ENCODE measurements at places on chromosomes 5 and 9.

- DNase-seq = no peak
These were observed 95.0 kb downstream of the KCNT1 start for GRCh38 chr9:135796784-135797485.

GRCh38 chr5:32942225-32942989 lies 231.3 kb downstream of the NPR3 start:
- no peak for DNase-seq

- no peak for DNase-seq
These were observed 93.4 kb downstream of the STRBP start for GRCh38 chr9:123174887-123175518.

GRCh38 chr5:69006030-69006429 lies 87.8 kb upstream of the SLC30A5 start:
- DNase-seq = no peak

DNA sequence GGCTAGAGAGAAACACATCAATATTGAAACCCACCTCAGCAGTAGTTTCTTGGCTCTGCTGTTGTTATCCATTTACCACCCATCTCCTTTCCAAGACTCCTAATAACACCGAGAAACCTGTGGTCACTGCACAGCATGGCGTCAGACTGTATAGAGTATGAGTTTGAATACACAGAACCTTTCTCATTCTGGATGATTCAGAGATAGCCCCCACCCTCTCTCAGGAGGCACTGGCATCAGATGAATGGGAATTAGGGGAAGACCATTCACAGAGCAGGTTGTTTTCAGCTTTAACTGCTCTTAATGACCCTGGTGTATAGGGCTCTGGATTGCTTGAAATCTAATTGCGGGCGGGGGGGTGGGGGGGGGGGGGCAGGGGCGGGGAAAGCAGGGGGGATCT lies 86.7 kb downstream of the GPR21 start:
- DNase-seq = no peak

DNA sequence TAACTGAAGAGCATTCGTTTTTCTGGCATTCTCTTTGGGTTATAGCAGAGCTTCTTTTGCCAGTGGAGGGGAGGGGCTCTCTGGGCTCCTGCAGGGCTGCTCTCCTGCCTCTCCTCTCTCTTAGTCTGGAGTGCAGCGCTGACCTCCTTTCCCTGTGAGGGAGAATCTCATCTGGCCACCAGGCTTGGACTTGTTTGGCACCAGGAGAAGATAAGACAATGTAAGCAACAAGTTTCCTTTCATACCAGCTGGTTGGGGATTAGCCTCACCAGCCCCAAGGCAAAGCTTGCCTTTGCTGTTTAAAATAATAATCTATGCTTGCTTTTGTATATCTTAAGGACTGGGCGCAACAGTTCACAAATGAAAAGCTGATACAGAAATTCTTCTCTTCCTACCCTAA lies 196.4 kb downstream of the TLE4 start:
- no peak for DNase-seq

DNA sequence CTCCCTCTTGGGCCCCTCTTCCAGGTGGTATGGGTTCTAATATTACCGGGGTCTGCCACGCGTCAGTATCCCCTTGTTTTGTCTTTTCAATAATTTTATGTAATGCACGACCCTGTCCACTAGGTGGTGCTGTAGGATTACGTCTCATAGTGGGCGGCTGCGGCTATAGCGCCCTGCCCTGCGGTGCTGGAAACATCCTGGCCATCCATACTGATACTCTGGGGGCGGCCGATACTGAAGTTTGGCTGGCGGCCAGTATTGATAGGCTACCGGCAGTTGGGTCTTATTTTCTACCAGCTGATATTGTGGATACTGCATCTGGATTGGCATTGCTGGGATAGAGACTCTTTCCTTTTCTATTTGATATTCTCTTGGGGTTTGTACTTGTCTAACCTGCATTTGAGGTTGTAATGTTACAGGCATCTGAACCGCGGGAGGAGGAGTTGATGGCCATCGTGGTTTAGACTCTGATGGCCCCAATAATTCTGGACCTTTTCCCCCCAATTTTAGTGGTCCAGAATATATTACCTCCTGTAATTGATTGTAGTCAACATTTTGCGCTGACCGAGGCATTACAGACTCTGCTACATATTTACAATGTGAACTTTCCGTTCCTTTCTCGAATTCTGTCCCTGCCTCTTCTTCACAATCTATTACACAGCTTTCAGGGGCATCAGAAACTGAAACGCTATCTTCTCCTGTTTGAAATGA lies 3.3 kb upstream of the TMEM141 start:
- peak; percentile 44 for DNase-seq

DNA sequence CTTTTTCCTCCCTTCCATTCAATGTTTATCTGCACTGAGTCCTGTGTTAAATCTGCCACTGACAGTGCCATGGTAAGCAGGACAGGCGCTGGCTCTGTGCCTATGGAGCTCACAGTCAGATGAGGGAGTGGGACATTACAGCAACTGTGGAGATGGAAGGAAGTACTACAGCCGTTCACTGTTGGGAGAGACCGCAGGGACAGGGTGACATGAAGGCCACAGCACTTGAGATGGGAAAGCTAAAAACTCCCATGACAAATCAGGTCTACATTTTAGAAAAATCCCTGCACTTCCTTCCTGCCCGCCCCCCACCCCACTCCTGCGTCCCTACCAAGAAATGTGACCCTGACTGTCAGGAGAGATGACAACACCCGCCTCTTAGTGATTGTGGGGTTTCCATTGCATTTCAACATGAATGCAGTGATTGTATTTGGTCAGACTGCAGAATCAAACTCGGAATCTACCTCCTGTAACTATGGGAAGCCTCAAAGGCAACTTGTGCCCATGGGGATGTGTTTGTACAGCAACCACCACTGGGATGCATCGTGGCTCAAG lies 56.4 kb downstream of the GTF3C4 start:
- no peak for DNase-seq

DNA sequence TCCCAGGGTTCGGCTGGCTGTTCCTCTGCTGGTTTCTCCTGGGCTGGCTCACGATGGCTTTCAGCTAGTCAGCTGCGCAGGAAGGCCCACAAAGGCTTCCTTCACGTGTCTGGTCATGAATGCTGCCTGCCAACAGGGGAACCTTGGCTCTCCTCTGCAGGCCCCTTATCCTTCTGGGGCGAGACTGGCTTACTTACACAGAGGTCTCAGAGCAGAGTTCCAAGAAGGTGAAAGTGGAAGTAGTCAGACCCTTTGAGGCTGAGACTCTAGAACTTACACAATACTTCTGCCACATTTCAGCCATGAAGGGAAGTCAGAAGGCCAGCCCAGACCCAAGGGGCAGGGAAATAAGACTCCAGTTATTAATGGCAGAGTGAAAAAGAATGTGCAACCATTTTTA lies 99.5 kb downstream of the LHFPL2 start:
- DNase-seq = no peak

GRCh38 chr9:80883426-80883825 lies 805.9 kb downstream of the TLE1 start:
- no peak for DNase-seq

DNA sequence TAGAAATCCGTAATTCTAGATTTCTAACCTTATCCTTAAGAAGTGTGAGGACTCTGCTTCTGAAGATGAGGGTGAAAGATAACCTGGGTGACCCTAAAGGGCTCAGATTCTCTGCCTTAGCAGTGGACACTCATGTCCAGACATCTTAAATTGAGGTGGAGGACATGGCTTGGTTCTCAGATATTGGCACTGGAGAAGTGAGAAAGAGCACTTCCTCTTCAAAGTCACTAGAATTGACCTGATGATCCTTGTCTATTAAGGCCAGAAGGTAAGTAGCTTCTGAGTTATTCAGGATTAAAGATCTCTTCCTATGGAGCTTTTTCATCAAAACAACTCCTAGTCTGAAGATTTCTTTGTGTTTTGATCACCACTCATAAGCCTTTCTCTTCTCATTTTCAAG lies 54.8 kb downstream of the C9 start:
- no peak for DNase-seq

- DNase-seq = no peak
These were observed 114.3 kb downstream of the STARD4 start for GRCh38 chr5:111398013-111398412.

DNA sequence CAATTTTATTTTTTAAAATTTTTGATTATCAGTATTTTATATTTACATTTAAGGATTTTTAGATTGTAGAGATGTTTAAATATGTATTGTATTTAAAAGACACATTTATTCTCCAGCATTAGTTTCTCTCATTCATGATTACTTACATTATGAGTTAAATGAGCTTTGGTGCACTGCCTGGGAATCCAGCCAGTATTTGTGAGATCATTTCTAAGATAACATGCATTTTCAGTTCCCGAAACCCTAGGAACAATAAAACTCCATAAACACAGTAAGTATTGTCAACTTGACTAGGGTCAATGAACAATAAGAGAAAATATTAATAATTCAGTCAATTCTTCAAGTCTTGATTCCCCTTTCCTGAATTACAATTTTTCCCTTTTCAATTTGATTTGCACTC lies 403.3 kb downstream of the PLK2 start:
- no peak for DNase-seq

DNA sequence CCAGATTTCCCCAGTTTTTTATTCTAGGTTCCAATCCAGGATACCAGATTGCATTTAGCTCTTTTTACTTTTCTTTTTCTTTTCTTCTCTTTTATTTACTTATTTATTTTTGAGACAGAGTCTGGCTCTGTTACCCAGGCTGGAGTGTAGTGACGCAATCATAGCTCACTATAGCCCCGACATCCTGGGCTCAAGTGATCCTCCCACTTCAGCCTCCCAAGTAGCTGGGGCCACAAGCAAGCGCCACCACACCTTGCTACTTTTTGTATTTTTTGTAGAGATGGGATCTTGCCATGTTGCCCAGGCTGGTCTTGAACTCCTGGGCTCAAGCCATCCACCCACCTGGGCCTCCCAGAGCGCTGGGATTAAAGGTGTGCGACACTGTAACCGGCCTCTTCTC lies 48.4 kb downstream of the GSN start:
- no peak for DNase-seq

- no peak for DNase-seq
These were observed 141.6 kb upstream of the RPS23 start for GRCh38 chr5:82419559-82420332.

DNA sequence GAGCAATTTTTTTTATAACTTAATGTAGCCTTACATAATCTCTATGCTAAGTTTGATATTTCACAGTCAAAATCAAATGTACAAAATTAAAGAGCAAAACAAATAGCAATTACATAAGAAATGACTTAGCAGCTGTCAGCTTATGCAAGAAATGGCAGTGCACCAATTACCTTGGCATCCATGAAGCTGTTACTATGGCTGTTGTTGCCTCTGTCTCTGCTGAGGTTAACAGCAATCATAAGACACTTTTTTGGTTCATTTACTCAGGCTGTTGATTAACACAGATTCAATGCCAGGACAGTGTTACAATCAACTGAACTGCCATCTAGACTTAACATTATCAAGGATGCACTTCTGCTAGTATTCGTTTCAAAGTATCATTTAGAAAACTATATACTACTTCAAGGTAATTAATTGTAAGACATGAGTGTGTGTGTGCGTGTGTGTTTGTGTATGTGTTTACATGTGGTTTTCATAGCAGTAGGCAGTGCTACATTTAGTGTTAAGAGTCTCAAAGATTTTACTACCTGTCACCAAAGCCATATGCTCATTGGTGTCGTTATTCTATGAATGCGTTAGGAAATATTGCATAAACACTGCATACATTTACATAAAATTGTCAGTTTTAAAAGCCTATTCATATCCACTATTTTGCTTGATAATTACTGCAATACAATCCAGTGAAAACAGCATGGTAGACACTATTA lies 1084.2 kb upstream of the COX7C start:
- DNase-seq = no peak

DNA sequence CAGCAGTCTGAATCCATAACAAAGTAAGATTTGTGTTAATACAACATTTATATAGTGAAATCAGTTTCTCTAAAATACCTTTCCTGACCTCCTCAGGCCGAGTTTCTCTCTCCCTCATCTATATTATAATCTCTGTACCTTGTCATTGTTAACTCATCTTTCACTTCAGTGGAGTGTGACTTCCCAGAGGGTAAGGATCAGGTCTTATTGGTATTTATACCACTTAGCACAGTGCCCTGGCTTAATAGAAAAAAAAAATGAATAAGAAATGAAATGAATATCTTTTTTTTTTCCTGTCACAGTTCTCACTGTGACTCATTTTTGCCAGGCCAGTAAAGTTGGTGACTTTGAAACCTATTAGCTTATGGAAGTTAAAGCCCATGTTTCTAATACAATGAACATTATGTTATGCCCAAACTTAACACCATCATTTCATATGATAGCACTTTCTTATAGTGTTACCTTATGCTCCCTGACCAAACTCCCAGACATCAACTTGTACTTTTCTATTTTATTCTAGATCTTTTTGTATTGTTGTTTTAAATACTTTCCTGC lies 90.1 kb downstream of the NR3C1 start:
- DNase-seq = no peak

GRCh38 chr5:50807661-50808060 lies 141.2 kb downstream of the PARP8 start:
- DNase-seq = no peak

- DNase-seq = no peak
These were observed 17.9 kb upstream of the KIF4B start for GRCh38 chr5:154995679-154996078.

DNA sequence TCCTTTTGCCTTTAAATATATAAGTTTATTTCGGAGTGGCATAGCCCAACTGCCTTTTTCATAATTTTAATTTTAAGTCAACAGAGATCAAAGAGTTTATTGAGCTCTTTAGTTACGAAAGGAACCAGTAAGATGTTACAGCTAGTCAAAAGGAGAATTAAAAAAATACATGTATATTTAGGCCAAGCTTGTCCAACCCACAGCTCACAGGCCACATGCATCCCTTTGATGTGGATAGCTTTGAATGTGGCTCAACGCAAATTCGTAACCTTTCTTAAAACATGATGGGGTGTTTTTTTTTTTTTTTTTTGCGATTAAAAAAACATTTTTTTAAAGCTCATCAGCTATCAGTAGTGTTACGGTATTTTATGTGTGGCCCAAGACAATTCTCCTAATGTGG lies 50.2 kb upstream of the IL31RA start:
- DNase-seq = no peak

DNA sequence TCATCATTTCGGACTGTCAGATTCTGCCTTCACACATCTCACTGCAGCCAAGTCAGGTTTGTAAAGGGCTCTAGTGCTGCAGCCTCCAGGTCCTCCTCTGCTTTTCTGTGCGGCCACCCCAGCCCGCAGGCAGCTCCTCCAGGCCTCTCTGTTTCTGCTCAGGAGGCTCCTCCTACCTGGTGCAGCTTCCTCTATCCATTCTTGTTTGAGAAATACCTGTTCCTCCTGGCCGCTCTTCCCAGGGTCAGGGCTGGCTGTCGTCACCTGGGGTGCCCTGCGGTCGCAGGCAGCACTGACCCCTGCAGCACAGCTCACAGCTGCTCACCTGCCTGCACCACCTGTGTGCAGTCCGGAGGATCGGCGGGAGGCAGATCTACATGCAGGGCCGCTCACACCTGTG lies 387.7 kb upstream of the IRX4 start:
- no peak for DNase-seq

All from activated CD8-positive, alpha-beta memory T cell treated with anti-CD3 and anti-CD28 coated beads for 4 hours (primary cell).